NCI-H774 (cell line): ENCODE measurements at places on chromosomes 1 and 21.

DNA sequence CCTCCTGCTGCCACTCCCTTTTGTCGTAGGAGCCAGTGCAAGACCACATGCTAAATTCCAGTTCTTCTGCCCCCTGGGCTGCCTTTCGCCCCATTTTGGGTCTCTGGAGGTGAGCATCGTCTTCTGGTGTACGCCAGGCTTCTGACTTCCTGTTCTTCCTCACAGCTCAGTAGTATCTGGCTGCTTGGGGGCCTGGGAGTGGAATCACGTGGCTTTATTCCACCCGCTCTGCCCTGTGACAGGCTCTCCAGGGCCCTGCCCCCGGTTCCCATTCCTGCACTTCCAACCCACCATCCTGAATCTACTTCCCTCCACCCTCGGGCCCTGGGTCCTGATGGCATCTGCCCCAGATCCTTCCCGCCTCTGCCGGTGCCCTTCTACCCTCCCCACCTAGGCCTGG is 3.6 kb downstream of the NFASC start:
- DNase-seq, result no peak

- DNase-seq, result no peak
Measured at GRCh38 chr1:46941135-46941694, at the start of gene CYP4A11. CYP4A11 (minus strand) TSS chr1:46941476; CDS start chr1:46941433, 43 bp downstream.

DNA sequence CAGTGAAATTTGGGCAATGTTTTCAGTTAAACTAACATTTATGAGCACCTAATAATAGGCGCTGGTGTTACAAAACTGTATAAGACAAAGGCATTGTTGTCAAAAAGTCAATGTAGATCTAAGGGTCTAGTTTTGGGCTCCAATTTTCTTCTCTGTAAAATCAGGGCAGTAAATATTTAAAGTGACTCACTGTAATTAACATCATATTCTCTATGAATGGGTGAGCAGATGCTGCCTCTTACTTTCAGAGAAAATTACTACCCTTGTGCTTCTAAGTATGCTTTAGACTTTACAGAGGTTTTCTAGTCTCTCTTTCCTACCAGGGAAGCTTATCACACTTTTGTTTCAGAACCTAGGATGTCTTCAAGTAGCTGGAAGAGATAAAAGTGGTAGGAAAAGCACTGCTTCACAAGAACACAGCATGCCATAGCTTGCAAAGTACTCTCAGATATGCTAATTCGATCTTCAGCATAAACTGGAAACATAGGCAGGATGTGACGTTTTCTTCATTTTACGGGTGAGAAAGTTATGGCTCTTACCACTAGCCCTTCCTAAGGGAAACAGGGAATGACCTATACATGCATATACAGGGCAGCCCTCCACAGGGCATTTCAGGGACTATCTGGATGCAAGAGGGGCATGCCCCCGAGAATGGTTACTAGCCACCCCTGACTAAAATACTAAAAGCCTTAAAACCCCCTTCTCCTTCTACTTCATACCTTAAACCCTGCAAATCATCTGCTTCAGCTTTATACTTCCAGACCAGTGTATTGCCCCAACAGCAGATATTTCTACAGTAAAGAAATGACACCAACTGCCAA is 2.6 kb downstream of the C1orf116 start:
- DNase-seq, result no peak

DNA sequence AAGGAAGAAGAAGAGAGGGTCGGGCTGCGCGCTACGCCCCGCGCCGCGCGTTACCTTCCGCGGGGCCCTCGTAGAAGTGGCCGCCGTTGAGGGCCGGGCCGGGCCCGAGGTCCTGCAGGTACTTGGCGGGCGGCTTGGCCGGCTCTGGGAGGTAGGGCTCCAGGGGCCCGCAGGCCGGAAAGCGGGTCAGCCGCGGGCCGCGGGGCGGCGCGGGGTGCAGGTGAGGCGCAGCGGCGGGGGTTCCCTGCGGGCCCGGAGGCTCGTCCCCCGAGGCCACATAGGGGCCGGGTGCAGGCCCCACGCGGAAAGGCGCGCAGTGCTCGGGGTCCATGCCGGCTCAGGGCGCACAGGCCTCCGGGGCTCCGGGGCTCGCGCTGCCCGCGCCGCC is 196 bp downstream of the ALX3 start:
- DNase-seq, result no peak

DNA sequence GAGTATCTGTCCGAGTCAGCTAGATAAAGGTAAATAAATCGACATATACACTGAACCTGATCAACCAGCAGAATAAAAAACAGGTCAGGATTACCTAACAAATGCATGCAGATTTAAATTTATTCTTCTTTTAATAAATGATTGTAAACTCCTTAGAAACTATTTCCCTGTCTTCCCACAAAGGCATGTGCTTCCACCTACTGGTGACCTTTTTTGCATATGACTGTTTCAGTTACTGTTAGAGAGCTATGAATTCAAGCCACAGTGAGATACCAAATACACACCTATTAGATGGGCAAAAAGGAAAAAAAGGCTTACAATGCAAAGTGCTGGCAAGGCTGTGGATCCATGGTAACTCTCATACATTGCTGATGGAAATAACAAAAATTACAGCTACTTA is 957.4 kb upstream of the NCAM2 start:
- no peak for DNase-seq

GRCh38 chr1:221699577-221699976 is 42.3 kb downstream of the DUSP10 start:
- DNase-seq, result no peak

- DNase-seq, result no peak
Measured at GRCh38 chr1:225642177-225642576, 10.7 kb downstream of the ENAH start.

- no peak for DNase-seq
Measured at GRCh38 chr1:203584035-203584434, 42.6 kb upstream of the ATP2B4 start.

GRCh38 chr1:18962121-18962721 is 5.7 kb upstream of the IFFO2 start:
- no peak for DNase-seq

GRCh38 chr1:167799747-167800146 is 78.0 kb downstream of the MPZL1 start:
- no peak for DNase-seq

DNA sequence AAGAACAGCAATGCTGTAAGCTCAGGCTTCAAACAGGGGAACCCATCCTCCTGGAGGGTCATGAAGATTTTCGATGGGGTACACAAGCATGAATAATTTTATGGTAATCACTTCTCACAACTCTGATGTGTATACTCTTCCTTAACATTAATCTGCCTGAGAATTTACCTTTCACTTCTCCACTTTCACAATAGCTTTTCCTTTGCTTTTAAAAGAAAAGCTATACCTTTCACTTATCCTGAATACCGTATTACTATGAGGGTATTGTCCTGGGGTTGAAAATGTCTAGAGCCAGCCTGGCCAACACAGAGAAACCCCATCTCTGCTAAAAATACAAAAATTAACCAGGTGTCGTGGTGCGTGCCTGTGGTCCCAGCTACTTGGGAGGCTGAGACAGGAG is 12.7 kb upstream of the ZYG11B start:
- no peak for DNase-seq

DNA sequence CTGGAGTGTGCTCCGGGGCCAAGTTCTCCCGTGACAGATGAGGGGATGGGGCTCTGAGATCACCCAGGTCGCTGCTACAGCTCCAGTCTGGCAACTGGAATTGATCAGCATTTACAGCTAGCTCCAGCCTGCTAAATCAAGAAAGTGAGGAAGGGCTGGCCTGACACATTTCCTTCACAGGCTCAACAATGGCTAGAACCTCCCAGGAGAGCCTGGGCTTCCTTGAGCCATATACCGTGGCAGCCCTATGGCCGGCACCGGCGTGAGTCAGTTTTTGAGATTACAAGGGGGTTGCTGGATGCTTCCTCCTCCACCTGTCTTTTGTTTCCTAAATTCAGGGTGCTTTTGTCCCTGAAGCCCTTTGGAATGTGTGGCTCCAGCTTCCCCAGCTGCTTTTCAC is 104.2 kb downstream of the ETS2 start:
- DNase-seq, result no peak

- no peak for DNase-seq
Measured at GRCh38 chr1:173012126-173012525, 38.6 kb downstream of the TNFSF18 start.

GRCh38 chr1:1144122-1144842 is 28.4 kb upstream of the C1orf159 start:
- peak; percentile 22 for DNase-seq

DNA sequence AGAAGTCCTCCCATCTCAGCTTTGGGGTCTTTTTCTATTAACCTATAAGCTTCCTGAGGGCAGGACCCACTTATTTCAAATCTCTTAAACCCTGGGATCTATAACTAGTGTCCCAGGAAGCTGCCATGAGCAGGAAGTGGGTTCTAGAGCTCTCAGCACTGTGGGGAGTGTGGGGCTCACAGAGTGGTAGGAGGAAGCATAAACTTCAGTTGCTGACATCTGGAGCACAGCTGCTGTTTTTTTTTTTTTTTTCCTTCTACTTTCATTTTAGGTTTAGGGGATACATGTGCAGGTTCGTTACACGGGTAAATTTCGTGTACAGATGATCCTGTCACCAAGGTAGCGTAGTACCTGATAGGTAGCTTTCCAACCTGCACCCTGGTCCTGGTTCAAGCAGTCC is 59.3 kb downstream of the AK4 start:
- no peak for DNase-seq

DNA sequence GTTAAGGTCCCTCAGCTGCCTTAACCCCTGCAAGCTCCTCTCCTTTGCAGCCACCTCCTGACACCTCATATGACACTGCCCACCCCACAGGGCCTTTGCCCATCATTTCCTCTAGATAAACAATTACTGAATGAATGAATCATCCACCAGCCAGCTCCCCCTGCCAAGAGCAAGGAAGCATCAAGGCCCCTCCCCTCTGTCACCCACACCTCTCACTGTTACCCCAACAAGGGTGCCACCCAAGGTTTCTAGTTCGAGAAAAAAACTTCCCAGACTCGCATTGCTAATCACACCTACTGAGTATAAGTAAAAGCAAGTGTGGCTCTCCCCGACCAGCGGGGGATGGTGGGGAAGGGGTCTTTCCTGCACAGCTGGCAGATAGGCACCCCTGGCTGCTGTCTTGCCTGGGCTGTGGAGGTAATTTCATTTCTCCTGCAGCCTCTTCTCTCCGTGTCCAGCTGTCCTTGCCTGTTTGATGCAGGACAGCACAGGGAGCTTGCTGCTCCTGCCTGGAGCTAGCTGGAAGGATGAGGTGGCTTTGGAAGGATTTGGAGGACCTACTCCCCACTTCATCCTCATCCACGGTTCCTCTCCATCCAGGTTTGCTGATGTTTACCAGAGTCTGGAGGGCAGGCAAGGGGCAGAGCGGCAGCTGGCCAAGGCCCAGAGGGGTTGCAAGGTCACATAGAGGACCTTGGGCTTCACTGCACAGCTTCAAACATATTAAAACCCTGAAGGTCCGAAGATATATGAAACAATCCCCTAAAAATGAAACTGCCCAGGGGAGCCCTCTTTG is 33.1 kb upstream of the LBR start:
- no peak for DNase-seq

DNA sequence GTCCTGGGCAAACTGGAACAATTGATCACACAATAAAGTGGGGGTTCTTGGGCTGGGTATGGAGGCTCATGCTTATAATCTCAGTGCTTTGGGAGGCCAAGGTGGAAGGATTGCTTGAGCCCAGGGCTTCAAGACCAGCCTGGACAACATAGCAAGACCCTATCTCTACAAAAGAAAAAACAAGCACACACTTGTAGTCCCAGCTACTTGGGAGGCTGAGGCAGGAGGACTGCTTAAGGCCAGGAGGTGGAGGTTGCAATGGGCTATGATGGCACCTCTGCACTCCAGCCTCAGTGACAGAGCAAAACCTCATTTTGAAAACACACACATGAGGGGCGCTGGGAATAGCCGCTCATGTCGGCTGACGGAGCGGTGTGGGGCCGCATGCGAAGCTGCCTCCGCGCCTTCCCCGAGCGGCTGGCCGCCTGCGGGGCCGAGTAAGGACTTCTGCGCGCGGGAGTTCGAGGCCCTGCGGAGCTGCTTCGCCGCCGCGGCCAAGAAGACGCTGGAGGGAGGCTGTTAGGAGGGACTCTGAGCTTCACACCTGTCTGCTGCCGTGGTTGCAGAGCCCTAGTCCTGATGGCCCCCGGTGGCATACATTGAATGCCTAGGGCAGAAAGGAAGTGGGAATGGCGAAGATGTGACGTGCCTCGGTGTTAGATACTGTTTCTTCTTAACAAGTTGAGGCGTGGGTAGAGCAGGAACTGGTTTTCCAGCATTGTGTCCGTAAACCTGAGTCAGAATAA is 59.5 kb downstream of the ACBD3 start:
- DNase-seq, result no peak

GRCh38 chr1:156749419-156750118 is 1.9 kb downstream of the HDGF start:
- no peak for DNase-seq

DNA sequence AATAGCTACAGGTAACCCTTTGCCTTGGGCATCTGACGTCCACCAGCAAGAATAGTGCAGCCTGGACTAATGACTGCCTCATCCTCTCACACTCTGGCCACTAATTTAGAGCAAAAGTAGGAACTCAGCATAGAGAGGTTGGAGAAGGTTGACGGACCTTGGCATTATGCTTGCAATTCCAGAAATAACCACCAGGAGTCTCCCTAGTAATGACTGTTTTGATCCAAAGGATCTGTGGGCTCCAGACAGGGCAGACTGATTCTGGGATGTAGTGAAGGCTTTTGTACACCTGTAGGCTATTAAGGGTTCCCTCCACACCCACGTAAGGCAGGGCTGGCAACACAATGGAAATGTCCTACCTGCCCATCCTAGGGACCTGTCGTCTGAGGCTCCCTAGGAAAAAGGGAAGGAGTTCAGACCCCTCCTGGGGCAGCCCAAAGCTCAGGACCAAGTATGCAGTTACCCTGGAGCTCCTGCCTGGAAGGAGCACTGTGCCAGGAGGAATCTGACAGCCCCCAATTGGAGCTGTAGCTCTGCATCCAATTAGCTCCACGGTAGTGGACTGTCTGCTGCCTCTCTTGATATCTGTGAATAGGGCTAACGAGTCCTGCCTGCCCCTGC is 91.0 kb upstream of the TMEM51 start:
- DNase-seq, result no peak

DNA sequence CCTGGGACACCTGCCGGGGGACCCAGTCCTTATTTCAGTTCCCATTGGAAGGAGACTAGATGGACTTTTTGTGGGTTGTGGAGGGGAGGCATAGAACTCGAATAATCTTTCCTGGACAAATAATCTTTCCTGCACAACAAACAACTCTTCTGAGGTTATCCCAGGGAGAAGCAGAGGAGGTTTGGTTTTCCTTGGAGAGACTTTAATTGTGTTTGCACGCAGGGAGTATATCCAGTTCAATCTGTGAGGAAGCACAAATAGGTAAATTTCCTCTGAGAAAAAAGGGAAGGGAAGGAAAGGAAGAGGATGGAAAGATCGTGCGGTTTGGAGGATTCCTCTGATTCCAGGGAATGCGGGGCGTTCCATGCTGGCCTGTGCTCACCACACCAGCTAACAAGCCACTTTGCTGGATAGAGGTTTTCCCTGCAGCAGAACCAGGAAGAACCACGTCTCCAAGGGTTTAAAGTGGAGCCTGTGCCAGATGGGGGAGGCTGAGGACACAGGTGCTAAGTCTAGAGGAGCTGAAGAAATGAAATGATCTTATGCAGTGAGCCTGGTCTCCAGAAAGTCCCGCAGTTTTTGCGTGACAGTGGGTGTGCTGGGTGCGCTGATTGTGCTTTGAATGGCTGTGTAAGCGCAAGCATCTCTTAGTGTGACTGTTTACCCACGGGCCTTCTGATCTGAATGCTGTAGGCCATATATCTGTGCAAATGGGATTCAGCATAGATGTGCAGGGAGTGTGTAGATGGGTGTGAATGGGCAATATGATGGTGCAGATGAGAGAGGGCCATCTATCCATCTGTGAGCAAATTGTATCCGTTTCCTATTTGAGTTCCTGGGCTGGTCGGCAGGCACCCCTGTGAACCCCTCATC is 7.6 kb downstream of the PAX7 start:
- DNase-seq, result no peak
